ENCODE measurements at places on chromosomes 1 and 21. TPM values are rescaled to one million over a fixed set of nuclear protein-coding genes. Genes with fewer than 3 reads are reported as not detected.

Gene ZBTB7B
- 103 TPM for total RNA-seq

Gene TFF2
- 1.7 TPM for total RNA-seq

Gene USP21
- total RNA-seq: 20.4 TPM

Gene FAM72A
- total RNA-seq: not detected

Gene OLIG2
- total RNA-seq: not detected

Gene CLEC20A
- total RNA-seq: not detected

Gene ANGPTL3
- not detected for total RNA-seq

Gene ARTN
- 0.68 TPM for total RNA-seq

Gene CELA2B
- total RNA-seq: not detected

Gene PCSK9
- total RNA-seq: 6.5 TPM

Gene NBPF10
- total RNA-seq: 1.0 TPM

Gene VSIG8
- total RNA-seq: 0.38 TPM

Gene RNU1-2
- total RNA-seq: under 0.01 TPM

Gene TRPM2
- total RNA-seq: 6.9 TPM

Gene ERICH3
- not detected for total RNA-seq

Gene SPRR5
- total RNA-seq: not detected

Gene SAMD13
- total RNA-seq: not detected

Gene KCNC4
- 10.9 TPM for total RNA-seq

Gene FMO4
- total RNA-seq: 9.1 TPM

Gene HEYL
- total RNA-seq: 0.95 TPM

Gene POGZ
- 45.6 TPM for total RNA-seq

Gene RGSL1
- total RNA-seq: not detected

Gene ZNF669
- total RNA-seq: 0.95 TPM

Gene RFX5
- 16.8 TPM for total RNA-seq

Gene C1orf74
- 6.2 TPM for total RNA-seq

Gene ZBTB8A
- 3.1 TPM for total RNA-seq

Gene BTF3L4
- total RNA-seq: 46.5 TPM

Gene PAQR6
- total RNA-seq: 0.88 TPM

Gene CCDC27
- total RNA-seq: not detected

Gene MX1
- 47.3 TPM for total RNA-seq

Gene RSPH1
- not detected for total RNA-seq

Gene LCE2B
- total RNA-seq: not detected

Gene ALG14
- total RNA-seq: 1.3 TPM

Gene GBP2
- 55.2 TPM for total RNA-seq

Gene LCE2A
- total RNA-seq: not detected

All from esophagus squamous epithelium (tissue), 5 donors.